ENCODE measurements at places on chromosomes 12 and 14. TPM values are rescaled to one million over a fixed set of nuclear protein-coding genes. Genes with fewer than 3 reads are reported as not detected.

- no peaks in the 10 kb centered on the region for H3K4me1 ChIP-seq
- no peaks in the 10 kb centered on the region for H3K36me3 ChIP-seq
- H3K4me3 ChIP-seq, result no peak overlapping the region
- H3K27ac ChIP-seq, result no peak overlapping the region
Measured at GRCh38 chr12:56413392-56413791, 35.8 kb downstream of the TIMELESS start.

TCTN1 gene
- 32.2 TPM for total RNA-seq

GRCh38 chr12:22377731-22378496 lies 43.4 kb upstream of the ST8SIA1 start:
- H3K27me3 ChIP-seq, result no peaks in the 10 kb centered on the region
- DNase-seq, result no peak
- H3K27ac ChIP-seq, result no peak overlapping the region
- H3K36me3 ChIP-seq, result no peaks in the 10 kb centered on the region
- H3K4me1 ChIP-seq, result no peaks in the 10 kb centered on the region

DNA sequence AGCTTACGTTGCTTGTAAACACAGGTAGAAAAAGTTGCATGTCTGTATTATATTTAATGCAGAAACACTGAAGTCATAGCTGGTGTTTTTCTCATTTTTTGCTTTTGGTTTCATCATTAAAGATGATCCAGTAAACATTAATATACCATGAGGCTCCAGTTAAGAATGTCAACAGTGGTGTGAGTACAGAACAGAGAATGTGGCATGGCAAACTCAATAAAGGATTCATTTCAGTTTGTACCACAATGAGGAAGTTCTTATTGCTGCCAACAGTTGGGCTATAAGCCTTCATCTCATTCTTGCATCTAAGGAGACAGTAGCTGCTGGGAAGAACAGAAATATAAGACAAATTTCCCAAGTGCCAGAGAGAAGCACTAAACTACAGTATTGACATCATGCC lies 72.1 kb upstream of the ST8SIA1 start:
- no peak overlapping the region for H3K4me3 ChIP-seq
- DNase-seq, result no peak
- H3K27ac ChIP-seq, result peak overlapping the region; percentile 18
- no peaks in the 10 kb centered on the region for H3K36me3 ChIP-seq
- H3K27me3 ChIP-seq, result no peaks in the 10 kb centered on the region

TEX52 gene
- total RNA-seq, result not detected

DNA sequence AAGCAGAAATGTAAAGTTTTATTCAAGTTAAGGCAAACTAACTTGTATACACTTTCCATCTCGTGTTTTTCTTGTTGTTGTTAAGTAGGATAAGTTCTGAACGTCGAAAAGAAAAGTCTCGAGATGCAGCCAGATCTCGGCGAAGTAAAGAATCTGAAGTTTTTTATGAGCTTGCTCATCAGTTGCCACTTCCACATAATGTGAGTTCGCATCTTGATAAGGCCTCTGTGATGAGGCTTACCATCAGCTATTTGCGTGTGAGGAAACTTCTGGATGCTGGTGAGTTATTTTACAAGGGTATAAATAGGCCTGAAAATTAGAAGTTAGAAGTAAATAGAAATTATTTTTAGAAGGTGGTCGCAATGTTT lies 25.0 kb downstream of the HIF1A start:
- peaks cover 4% of the 10 kb centered on the region for H3K4me1 ChIP-seq
- no peak for DNase-seq
- H3K27ac ChIP-seq, result no peak overlapping the region
- H3K4me3 ChIP-seq, result no peak overlapping the region
- H3K27me3 ChIP-seq, result no peaks in the 10 kb centered on the region
